Activated CD8-positive, alpha-beta memory T cell treated with anti-CD3 and anti-CD28 coated beads for 4 hours (primary cell): ENCODE measurements at places on chromosomes 5 and 9.

- DNase-seq = no peak
These were observed 126.5 kb downstream of the MYO10 start for GRCh38 chr5:16809395-16810207.

DNA sequence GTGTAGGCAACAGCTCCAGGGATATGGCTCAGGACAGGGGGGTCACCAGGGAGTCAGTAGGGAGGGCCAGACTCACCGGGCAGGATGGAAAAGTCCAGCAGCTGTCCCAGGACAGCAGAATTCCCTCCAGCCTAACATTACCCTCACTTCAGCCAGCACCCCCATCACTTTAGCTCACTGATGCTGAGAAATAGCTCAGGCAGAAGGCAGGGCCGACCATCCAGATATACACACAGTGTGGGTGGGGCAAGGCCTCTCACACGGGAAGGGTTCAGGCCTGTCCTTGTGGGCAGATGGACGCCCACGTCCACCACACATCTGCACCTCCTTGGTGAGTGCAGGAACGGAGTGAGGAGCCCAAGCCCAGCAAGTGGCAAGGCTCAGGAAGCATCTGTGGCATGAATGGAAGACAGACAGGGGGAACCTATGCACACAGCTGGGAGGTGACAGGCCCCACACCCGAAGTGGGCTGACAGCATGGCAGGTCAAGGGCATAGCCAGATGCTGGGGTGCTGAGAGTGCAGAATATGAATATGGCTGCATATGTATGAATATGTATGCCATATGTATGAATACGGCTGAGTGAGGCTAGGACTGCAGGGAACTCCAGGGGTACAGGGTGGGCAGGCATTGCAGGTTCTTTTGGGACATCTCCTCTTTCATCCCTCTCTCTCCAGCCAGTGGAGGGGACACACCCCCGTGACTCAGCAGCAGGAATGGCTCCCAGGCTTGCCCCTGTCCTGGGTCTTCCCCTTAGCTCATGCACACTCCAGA is 17.0 kb downstream of the BICD2 start:
- no peak for DNase-seq

DNA sequence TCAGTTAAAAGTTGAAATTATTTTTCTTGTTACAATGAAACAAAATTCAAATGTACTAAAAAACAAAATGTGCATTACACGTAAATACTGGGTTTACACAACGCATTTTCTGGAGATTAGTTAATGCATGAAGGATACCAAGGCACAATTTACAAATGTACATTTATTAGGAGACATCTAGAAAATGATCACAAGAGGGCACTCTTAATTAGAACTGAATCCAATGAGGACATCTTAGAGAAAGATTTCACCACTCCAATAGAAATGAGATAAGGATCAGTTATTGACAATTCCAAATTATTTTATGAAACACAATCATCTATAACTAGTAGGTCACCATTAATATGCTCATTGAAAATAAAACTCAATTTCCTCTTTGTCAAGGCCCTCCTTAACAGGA is 36.6 kb upstream of the CDH12 start:
- DNase-seq = no peak

DNA sequence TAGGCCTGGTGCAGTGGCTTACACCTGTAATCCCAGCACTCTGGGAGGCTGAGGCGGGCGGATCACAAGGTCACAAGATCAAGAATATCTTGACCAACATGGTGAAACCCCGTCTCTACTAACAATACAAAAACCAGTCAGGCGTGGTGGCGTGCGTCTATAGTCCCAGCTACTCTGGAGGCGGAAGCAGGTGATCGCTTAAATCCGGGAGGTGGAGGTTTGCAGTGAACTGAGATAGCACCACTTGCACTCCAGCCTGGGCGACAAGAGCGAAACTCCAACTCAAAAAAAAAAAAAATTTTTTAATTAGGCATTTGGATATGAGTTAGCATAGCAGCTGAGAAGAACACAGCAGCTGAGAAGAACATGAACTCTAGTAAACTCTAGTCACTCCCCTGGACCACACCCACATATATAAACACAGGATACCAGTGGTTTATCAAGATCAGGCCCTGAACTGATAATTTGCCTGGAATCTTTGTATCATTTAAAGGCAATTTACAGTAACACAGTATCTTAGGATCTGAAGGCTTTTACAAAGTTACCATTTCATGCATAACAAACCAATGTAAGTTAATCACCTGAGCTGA is 4.6 kb upstream of the UGCG start:
- DNase-seq = no peak

DNA sequence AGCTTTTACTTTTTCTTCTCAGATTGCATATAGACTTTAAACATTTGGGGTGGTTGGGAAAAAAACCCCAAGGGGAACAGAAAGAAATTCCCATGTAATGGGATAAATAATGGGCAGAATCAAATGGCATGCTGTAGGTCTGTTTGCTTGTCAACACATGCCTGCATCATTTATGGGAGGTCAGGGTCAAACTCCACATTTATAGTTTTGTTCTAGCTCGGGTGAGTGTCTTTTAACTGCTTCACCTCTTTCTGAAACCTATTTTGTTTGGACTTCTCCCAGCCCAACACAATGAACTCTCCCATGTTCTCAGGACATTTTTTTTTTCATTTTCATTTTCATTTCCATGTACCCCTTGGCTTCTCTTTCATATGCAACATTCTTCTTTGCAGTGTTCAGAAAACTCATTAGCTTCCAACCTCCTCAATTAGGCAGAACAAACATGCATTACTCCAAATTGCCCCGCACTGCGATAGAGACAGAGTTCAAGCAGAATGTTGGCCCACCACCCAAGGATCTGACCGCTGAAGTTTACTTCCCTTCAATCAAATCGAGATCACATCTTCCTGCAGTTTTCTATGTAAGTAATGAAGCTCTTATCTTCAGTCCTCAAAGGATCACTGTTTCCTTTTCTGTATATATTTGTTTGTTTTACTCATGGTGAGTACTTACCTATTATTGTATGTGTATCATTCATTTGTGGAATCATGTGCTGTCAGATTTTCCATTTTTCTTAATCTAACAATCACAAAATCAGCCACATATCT is 354.6 kb downstream of the ZSWIM6 start:
- no peak for DNase-seq

GRCh38 chr9:89714321-89714720 is 109.5 kb downstream of the GADD45G start:
- no peak for DNase-seq

- DNase-seq = no peak
These were observed at the start of gene PRDM9 for GRCh38 chr5:23507278-23507685. Gene PRDM9, plus strand, starts transcription at chr5:23507609. Its CDS starts 1,425 bp downstream, at chr5:23509034.
